Activated T-cell treated with anti-CD3 and anti-CD28 coated beads, Interleukin-2, amount 50 U/mL, for 1 hour (primary cell): ENCODE measurements at places on chromosomes 1 and 21.

- no peak for DNase-seq
Observed at GRCh38 chr21:36184545-36184944, 27.9 kb downstream of the DOP1B start.

- no peak for DNase-seq
Observed at GRCh38 chr1:165927169-165927568, 99.8 kb downstream of the UCK2 start.

GRCh38 chr1:188723332-188724020, 1754.2 kb downstream of the BRINP3 start:
- DNase-seq: no peak

GRCh38 chr1:109877317-109877771, 33.3 kb upstream of the CSF1 start:
- DNase-seq: no peak

GRCh38 chr1:197920414-197921117, 3.4 kb downstream of the LHX9 start:
- no peak for DNase-seq

DNA sequence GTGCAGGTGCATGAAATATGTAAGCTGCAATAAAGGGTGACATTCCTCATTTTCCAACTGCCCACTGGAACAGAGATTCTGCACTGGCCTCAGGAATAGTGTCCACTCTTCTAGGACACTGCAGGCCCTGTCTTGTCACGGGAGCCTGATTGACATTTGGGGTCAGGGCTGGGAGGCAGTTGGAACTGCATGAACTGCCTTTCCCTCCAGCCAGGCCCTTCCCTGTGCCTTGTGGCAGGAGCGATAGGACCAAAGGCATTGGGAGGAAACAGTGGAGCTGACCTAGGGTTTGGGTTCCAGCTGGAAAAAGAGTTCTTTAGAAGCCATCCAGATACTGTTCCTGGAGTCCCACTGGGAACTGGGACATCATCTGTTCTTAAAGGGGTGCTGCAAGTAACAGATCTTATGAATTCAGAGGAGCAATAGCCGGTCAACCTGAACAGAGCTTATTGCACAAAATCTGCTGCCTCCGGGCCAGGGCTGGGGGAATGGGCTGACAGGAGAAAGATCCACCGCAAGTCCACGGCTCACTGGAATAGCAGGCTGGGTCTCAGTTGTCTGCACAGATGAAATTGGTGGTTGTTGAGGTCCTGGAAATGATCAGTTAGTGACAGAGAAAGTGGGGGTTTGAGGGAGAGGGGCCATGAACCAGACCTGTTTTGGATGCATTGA, 451.7 kb downstream of the CAMTA1 start:
- no peak for DNase-seq

DNA sequence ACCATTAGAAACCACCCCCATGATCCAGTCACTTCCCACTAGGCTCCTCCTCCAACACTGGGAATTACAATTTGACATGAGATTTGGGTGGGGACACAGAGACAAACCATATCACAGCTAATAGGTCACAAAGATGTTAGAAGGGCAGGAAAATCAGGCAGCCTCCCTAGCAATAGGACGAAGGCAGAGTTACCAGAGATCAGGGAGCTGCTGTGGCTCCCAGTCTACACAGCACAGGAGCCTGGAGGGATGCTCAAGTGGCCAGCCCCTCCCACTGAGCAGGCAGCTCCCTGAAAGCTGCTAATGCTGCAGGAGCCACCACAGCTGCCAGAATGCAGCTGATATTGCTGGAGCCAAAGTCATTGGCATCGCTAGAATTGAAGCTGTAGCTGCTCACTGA, 51.0 kb downstream of the CR1L start:
- DNase-seq: no peak

GRCh38 chr1:51912881-51913280, 34.4 kb upstream of the NRDC start:
- no peak for DNase-seq

GRCh38 chr1:110602466-110602865, 3.7 kb downstream of the KCNA2 start:
- DNase-seq: no peak

GRCh38 chr1:205260948-205261732, 33.4 kb downstream of the TMCC2 start:
- no peak for DNase-seq

DNA sequence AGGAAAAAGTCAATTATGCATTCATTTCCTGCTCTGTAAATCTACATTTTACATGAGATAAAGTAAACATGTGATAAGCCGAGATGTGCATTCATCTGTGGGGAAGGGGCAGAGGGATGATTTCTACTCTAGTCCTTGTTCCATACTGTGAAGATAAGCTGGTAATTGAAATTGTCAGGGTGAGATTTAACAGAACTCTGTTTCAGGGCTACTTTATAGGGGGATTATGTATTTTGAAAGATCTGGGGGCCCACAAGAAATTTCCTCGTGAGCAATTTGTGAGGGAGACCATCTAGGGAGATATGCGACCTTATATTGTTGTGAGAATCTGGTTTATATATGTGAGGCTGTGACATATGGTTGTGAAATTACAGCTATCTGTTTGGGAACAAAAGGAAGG, 73.1 kb upstream of the KCNK1 start:
- no peak for DNase-seq

- DNase-seq: no peak
Observed at GRCh38 chr21:36948686-36949085, 17.8 kb downstream of the HLCS start.

DNA sequence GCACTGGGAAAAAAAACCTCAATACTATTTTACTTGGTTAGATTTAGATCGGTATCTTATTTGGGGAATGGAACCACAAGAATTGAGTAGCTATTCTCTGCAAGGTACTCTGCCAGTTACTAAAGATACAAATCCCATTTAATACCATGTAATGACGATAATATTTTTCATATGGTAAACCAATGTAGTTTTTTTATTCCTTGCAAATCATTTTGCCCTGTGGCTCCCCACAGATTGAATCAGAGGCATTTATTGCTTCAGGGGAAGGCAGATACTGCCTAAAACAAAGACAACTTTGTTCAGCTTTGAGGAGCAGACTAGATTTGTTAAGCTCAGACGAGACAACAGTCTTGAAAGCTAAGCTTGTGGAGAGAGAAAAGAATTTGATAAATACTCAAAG, 226.7 kb upstream of the RUNX1 start:
- DNase-seq: no peak

DNA sequence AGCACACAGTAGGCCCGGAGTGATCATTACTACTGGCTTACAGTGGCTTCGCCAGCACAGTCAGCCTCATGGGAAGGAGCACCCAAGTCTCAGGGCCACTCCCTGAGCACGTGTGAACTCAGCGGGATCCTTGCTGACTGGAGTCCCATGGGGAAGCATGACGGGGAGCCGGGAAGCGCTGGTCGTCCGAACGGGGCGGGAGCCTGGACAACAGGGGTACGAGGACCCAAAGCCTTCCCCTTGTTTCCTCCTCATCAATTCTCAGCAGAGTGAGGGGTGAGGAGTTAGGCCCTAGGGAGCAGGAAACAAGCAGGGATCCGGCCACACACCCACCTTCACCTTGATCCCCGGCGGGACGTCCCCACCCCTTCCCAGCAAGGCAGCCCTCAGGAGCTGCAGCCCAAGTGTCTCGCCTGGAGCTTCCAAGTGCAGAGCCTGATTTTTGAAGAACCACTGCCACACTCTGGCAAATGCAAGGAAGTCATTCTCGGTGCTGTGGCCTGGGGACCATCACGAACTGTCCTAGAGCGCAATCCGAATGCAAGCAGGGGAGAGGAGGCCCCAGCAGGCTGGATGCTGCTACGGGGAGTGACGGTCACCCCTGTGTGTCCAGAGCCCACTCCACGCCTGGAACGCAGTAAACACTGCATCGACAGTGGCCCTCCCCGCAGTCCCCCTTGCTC, 35.5 kb downstream of the TOMM20 start:
- DNase-seq: no peak

DNA sequence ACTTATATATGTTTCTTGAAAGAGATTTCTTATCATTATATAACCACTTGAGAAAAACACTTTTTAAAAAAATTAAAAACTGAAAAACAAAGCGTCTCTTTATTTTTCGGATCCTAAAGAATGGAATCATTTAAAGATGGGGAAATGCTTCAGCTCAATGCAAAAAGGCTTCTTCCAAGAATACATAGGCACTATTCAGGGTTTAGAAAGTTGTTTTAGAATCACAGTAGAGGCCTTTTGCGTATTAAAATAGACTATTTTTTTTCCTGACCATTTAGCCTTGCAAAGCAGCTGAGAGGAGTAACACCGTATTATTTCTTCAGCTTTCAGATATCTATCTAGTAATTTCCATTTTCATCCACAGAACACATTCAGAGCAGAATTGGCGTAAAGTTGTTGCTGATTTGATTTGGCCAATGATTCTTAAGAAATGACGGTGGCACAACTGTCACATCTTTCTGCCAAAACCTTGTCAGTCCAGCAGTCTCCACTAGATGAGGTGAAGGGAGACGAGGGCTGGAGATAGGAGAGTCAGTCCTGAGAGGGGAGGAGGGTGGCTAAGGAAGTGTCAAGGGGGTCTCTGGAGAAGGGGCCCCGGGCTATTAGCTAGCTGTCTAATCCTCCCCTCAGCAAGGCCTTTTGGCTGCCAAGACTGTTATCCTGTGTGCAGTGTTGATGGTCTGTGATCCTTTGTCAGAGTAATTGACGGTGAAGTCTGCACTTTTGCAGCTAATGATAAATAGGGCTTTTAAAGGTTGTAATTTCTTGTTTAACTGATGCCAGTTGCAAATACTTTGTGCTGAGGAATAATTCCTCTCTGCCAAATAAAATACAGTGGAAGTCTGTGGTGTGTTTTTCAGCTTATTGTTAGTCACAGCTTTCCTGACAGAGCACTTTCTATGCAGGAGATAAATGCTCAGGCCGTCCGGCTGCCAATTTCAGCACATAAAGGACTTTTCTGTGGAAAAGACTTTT, 34.7 kb downstream of the PRRX1 start:
- DNase-seq: no peak

DNA sequence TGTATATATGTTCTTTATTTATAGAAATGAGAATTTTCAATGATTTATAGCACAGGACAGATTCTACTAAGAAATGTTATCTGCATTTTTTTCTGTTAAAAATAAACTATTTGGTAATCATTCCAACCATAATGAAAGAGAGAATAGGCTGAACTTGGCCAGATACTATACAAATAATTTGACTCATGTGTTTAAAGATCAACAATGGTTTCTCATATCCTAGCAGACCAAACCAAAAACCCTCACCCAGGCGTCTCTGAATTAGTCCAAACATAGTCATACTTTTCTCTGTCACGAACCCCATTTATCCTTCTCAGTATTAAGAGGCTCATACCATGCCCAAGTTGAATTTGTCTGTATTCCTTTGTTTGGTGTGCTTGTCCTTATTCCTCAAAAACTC, 40.3 kb downstream of the RPE65 start:
- no peak for DNase-seq

DNA sequence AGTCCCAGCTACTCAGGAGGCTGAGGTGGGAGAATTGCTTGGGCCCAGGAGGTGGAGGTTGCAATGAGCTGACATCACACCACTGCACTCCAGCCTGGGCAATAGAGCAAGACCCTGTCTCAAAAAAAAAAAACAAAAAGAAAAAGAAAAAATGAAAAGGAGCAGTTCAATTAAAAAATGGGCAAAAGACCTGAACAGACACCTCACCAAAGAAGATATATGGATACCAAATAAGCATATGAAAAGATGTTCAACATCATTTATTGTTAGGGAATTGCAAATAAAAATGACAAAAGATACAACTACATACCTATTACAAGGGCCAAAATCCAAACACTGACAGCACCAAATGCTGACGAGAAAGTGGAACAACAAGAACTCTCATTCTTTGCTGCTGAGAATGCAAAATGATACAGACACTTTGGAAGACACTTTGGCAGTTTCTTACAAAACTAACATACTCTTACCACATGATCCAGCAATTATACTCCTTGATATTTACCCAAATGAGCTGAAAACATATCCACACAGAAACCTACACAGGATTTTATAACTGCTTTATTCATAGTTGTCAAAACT, 28.7 kb upstream of the ATP5PO start:
- DNase-seq: no peak

DNA sequence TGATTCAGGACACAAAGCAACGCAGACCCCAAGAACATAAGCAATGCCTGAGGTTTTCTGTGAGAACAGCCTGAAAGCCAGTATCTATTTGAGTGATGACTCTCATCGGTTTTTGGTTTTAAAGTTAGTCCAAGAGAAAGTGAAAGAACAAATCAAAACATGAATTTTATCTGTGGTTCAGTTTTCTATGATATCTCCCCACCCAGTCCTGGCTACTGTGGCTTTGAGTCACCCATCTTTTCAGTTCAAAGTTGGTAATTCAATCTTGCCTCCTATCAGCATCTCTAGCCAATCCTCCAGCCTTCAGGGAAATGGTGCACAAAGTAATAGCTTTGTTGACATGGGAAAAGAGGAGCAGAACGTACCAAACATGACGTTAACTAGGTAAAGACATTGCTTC, 40.5 kb upstream of the KRTAP19-8 start:
- no peak for DNase-seq

DNA sequence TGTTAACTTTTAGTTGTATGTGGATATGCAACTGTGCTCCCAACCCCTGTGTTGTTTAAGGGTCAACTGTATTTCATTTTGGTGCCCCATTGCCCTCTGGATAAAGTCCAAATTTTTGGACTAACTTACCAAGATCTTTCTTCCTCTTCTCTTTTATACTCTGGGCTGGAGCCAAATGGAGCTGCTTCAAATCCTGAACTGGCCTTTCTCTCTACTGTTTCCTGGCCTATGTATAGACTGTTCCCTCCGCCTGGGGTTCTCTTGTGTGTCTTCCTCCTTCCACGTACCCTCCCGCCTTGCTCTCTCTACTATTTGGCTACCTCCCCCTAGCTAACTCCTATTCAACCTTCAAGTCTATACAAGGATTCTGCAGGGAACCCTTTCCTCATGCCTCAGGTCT, 8.4 kb upstream of the CDC14A start:
- no peak for DNase-seq

DNA sequence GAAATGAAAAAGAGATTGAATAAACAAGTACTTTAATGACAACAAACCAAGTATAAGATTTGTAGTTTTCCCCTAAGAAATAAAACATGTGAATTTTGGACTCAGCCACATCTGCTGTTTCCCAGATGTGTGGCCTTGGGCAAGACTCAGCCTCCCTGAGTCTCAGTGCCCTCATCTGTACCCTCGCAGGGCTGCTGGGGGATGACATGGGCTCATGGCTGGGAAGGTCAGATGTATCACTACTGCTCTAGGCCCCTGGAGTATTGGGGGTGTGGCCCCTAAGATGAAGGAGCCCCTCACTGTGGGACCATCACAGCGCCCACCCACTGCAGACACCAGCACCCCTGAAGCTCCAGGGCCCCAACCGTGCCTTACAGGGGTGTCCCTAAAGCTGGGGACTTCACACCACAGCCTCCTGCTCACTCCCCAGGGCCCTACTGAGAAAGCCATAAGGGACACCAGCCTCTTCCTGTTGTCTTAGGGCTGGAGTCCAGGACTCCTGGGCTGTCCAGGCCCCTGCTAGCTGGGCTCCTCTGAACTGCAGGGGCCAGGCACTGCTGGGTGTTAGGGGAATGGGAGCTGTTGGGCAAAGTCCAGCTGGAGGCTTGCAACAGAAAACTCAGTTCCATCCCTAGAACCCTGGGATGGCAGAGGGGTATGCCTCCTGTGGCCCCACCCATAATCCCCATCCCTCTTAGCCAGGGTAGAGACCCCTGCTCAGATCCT, 104.0 kb upstream of the WNT4 start:
- DNase-seq: no peak
